Stimulated activated CD8-positive, alpha-beta memory T cell treated with anti-CD3 and anti-CD28 coated beads, Interleukin-7, amount 100 ng/mL, for 1 hour (primary cell): ENCODE measurements at places on chromosomes 4 and X.

- no peak for DNase-seq
These were observed 29.2 kb downstream of the CLRN2 start for GRCh38 chr4:17544205-17544604.

- DNase-seq = no peak
These were observed 105.1 kb upstream of the ARHGAP24 start for GRCh38 chr4:85369703-85370380.

- no peak for DNase-seq
These were observed 22.7 kb upstream of the SEPSECS start for GRCh38 chr4:25182937-25183336.

GRCh38 chr4:154616731-154617130 lies 4.3 kb upstream of the FGG start:
- DNase-seq = no peak

DNA sequence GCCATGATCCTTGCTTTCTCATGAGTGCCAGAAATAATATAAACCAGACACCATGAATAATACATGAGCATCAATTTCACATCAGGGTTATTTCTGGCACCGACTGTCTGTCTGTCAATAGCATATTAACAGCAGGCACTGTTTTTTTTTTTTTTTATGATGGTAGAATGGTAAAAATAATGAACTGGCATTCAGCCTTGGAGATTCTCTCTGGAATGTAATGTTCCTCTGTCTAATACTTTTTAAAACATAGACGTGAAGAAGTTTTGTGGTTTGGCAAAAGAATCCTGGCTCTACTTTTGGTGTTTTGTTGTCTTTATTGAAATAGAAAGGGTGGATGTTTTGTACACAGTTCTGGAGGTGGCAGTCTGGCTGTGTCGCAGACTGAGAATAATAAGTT lies 874.6 kb upstream of the PRKX start:
- no peak for DNase-seq

GRCh38 chr4:3237712-3238560 lies 11.0 kb upstream of the MSANTD1 start:
- no peak for DNase-seq

GRCh38 chr4:165921546-165921945 lies 48.5 kb downstream of the TLL1 start:
- no peak for DNase-seq

DNA sequence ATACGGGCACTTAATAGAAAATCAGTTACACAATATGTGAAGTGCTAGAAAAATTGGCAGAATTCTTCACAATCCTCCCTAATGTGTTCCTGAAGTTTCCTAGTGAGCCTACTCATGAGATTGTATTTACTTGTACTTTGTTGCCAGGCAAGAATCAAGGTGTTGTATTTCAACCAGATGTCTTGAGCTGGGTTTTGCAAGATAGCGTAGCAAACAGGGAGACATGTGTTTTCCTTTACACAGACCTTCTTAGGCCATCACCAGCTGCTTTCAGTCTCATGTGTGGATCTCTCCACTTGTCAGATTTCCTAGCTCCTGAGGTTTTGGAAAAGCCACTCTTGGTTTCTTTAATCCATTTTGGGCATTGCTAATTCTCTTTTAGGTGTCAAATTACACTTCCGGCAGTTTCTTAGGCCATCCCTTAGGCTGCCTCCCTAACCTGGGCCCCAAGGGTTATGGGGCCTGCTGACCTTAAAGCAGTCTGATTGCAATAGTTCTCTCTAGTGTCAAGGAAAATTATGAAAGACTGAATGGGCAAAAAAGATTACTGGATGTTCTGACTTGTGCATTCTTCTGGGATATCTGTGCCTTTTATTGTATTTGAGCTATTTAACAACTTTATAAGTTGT lies 12.2 kb upstream of the EDA start:
- no peak for DNase-seq

DNA sequence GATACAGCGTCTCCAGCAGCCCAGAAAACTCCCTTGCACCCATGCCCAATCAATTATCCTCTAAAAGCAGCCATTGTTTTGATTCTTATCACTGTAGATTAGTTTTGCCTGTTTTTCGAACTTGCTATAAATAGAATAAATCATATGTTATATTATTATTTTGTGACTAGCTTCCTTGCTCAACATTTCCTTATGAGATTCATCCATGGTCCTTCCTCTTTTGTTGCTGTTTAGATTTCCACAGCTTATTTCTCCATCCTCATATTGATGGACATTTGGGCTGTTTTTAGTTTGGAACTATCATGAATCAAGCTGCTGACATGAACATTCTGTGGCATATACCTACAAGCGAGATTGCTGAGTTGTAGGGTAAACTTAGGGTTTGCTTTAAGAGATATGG lies 595.3 kb downstream of the BCOR start:
- no peak for DNase-seq

DNA sequence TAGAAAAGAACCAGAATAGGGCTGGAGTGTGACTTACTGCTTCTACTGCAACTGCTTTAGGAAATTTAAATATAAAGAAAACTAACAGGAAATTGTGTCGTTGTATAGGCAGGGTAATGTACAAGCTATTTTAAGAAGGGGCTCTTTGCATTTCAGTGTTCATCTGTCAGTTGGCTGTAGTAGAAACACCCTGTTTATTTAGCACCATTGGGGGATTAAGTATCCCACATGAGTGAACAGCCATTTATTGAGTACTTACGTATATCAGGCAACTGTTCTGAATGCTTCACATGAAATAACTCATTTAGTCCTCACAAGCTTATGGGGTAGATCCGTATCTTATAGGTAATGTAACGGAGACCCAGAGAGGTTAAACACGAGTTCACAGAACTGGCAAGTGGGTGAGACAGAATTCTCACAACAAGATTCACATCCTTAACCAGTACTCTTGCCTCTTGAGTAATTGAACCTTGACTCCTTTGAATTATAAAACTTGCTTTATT lies 23.9 kb downstream of the STIM2 start:
- no peak for DNase-seq

- DNase-seq = no peak
These were observed 514.1 kb upstream of the INTU start for GRCh38 chr4:127118681-127119080.

- DNase-seq = no peak
These were observed 56.7 kb downstream of the SPINK2 start for GRCh38 chr4:56764775-56765174.

GRCh38 chr4:20255823-20256222 lies 4.1 kb downstream of the SLIT2 start:
- DNase-seq = no peak

GRCh38 chrX:79524642-79525041 lies 157.5 kb upstream of the ITM2A start:
- DNase-seq = no peak

DNA sequence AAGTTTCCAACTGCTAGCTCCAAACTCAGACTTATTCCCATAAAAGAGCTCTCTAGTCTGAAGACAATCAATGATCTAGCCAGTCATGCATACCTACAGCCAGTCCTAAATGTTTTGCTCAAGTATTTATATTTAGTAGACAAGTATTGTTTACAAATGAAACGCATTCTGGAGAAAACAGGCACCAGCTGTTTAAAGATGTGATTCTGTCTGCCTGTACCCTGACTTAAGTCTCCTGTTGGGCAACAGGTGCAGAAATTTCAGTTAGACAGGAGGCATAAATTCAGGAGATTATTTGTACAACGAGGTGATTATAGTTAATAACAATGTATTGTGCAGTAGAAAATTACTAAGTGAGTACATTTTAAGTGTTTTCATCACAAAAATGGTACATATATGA lies 28.9 kb downstream of the LNX1 start:
- no peak for DNase-seq

- no peak for DNase-seq
These were observed 51.5 kb upstream of the IL13RA2 start for GRCh38 chrX:115068896-115069295.

DNA sequence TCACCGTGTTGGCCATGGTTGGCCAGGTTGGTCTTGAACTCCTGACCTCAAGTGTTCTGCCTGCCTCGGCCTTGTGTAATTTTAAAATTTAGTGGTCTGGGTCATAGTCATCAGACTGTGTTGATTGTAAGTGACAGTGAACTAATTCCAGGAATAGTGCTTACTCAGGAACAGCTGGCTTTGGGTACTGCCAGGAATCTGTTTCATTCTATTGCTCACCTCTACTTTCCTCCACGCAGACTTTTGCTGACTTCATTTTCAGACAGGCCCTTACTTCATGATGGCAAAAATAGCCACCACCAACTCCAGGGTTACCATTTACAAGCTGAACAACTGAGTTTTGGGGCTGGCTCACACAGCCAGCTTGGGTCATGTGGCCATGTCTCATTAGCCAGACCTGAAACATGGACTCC lies 54.6 kb downstream of the FNIP2 start:
- DNase-seq = no peak

DNA sequence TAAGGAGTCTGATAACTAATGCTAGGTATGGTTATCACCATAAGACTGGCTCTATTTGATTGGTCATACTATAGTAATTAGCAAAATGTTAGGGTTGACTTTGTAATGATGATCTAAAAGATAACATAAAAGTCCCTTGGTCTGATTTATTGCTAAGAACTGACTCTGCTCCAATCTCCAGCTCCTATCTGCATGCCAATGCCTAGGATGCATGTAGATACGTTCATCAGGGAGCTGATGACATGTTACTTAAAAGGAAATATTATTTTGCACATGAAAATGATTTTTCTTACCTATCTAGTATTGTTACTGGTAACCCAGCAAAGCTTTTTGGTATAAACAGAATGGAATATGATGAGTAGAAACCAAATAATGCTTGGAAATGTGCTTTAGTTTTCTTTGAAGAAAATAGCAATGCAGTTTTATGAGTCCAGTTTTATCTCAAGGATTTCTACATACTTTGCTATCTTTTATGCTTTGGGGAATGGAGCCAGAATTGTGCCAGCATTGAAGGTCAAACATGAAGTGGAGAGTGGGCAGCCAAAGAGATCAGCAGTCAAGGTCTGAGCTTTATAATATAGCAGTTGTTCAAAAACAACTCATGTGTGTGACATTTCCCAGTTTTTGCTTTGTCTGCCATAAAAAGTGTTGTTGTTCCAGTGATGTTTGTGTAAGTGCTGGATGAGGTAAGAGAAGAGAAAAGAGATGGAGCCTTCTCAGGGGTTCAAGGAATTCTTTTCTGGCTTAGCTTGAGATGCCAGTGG lies 121.0 kb downstream of the ARHGAP24 start:
- DNase-seq = no peak

DNA sequence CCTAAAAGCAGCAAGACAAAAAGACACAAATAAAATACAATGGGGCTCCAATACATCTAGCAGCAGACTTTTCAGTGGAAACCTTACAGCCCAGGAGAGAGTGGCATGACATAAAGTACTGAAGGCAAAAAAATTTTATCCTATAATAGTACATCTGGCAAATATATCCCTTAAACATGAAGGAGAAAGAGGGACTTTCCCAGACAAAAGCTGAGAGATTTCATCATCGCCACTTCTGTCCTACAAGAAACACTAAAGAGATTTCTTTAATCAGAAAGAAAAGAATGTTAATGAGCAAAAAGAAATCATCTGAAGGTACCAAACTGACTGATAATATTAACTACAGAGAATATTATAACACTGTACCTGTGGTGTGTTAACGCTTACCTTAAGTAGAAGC lies 86.4 kb downstream of the ANKRD17 start:
- DNase-seq = no peak

- no peak for DNase-seq
These were observed 7.9 kb downstream of the RPL36A start for GRCh38 chrX:101398694-101399093.

- DNase-seq = no peak
These were observed 118.8 kb upstream of the AFF2 start for GRCh38 chrX:148381603-148382002.
